Activated T-cell treated with anti-CD3 and anti-CD28 coated beads for 4 hours (primary cell): ENCODE measurements at places on chromosomes 13 and 19.

DNA sequence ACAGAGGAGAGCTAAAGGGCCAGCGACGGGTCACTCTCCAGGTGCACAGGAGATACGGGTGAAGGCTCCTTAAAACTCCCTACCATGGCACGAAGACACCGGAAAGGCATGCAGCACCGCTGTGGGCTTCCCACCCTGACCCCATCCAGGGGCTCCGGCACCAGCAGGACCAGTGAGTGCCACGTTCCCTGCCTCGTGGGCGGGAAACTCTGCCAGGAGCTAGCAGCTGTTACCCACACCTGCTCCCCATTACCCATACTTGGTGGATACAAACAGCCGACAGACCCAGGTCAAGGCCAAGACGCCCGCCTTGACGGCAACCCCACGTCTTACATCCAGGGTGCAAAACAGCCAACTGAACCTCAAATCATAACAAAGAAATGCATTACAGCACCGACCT, 56.7 kb downstream of the GNG7 start:
- no peak for DNase-seq

DNA sequence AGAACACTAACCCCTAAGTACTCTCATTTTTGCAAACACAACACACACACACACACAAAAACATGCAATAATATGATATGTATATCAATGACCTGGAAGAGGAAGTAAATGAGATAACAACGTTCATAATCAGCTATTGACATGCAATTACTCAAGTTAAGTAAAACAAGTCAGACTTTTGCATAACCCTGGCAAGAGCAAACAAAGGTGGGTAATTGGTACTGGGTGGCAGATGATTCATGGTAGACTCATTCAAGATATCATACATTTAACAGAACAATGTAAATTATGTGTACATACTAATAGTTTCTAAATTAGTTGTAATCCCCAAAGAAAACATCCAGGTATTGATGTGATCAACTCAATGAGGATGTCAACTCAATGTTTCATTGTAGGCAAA, 508.8 kb downstream of the DACH1 start:
- DNase-seq, result no peak

- no peak for DNase-seq
Observed at GRCh38 chr13:45626731-45627374, 11.3 kb upstream of the ERICH6B start.

- peak; percentile 66 for DNase-seq
Observed at GRCh38 chr19:17282488-17283125, 906 bp downstream of the ANKLE1 start.

- peak; percentile 36 for DNase-seq
Observed at GRCh38 chr19:1259876-1260748, 9.0 kb upstream of the CIRBP start.

DNA sequence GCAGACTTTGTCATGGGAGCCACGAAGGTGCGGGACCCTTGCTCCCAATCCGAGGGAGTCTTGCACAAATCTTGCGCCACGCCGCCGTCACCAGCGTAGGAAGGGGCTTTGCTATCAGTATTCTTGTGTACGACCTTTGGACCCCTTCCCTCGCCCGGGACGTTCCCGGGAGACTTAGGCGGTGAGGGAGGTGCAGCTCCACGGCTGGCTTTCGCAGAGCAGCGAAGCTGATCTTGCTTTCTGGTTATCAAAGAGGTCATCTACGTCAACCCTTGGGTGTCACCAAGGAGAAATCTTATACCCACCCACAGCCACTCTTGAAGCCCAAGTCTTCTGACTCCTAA, 583 bp downstream of the TECR start:
- DNase-seq, result no peak

DNA sequence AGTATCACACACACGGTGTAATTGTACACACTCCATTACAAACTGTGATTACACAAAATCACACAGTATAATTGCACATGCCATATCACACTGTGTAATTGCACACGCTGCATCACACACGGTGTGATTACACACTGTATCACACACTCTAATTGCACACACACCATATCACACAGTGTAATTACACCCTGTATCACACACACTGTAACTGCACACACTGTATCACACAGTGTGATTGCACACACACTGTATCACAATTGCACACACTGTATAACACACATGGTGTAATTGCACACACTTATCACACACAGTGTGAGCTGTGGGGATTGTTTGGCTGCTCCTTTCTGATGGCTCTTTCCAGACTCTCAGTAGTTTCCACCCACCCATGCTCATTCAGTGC, 162.6 kb upstream of the SGCG start:
- DNase-seq, result no peak
